ENCODE measurements at places on chromosomes 11 and 22.

DNA sequence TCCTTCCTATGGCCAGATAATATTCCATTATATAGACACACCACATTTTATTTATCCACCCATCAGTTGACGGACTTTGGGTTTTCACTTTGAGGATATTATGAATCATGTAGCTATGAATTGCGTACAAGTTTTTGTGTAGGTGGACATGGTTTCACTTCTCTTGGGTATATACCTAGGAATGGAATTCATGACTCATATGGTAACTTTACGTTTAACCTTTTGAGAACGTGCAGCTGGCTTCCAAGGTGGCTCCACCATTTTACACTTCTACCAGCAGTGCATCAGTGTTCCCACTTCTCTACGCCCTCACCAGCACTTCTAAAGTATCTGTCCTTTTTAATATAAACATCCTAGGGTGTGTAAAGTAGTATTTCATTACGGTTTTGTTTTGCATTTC, 112.0 kb downstream of the PLEKHA7 start:
- DNase-seq = no peak

DNA sequence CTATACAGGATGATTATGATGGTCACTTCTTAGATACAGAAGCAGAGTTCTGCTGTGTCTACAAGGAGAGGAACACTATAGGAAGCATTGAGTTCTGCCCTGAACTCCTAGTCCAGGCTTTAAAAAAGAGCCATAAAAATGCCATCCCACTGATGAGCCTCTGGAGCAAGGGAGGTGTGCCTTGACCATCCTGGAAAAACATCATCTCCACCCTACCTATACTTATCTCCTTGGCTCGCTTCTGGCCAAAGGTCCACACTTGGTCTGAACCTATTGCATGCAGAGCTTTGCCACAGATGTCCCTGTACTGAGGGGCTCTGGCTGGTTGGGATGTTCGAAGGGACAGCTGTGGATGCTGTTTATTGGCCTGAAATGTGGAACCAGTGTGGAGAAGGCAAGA, 4.3 kb upstream of the PEX26 start:
- no peak for DNase-seq

DNA sequence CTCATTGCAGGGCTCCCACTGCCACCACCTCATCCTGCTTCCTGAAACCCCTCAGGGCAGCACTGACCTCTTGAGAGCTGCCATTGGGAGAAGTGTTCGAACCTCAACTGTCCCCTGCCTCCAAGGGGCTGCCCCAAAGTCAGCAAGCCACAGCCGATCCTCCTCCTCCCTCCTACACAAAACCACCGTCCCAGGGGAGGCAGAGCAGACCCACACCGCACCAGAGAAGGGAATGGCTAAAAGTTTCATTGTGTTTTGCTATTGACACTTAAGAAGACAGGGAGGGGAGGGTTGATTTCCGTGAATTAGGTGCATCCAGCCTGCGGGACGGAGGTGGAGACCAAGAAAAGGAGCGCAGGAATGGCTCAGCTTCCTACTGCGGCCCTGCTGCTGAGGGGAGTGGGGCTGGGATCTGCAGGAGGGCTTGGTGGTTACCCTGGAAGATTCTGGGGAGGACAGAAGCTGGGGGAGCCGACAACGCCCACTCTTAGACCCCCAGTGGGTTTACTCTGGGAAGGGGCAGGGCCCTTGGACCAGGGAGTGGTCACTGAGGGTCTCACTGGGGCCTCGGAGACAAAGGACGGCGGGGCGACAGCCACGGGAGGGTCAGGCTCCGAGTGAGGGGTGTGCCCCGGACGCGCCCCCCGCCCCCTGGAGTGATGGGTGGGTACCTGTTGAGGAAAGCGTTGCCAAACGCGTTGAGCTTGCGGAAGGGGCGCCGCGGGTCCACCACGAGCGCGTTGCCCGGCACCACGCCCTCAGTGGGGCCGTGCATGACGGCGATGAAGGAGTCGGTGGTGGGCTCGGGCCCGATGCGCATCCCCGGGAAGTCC, 815 bp downstream of the EHD1 start:
- DNase-seq = no peak

DNA sequence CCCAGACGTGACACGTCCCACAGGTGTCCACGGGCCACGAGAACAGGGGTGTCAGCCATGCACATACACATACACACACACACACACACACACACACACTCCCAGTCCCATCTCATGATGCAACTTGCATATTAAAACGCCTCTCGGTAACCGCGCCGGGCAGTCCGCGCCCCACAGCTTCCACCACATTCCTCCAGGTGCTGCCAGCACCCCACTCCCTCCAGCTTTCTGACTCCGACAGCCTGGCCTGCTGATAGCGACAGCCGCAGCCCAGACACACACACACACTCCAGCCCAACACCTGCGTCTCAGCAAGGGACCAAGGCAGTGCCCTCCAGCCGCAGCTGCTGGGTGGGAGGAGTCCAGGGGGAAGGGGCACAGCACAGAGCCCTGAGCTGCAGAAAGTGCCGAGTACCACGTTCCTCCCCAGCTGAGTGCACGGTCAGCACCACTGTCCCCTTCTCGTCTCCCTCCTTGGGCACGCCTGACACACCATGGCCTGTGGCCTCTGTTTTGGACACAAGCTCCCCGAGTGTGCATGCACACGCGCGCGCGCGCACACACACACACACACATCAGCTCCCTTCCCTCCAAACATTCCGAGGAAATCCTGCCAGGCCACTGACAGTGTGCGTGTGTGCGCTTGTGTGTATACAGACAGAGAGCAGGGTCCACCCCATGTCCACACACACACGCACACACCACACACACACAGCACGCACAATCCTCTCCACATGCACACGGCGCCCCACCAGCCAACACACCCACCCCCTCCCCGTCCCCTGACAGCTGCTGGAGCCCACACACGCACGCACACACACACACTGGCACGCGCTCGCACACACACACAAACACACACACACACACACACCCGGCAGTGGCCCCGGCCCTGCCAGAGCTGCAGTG, 1.2 kb downstream of the ELFN2 start:
- no peak for DNase-seq

DNA sequence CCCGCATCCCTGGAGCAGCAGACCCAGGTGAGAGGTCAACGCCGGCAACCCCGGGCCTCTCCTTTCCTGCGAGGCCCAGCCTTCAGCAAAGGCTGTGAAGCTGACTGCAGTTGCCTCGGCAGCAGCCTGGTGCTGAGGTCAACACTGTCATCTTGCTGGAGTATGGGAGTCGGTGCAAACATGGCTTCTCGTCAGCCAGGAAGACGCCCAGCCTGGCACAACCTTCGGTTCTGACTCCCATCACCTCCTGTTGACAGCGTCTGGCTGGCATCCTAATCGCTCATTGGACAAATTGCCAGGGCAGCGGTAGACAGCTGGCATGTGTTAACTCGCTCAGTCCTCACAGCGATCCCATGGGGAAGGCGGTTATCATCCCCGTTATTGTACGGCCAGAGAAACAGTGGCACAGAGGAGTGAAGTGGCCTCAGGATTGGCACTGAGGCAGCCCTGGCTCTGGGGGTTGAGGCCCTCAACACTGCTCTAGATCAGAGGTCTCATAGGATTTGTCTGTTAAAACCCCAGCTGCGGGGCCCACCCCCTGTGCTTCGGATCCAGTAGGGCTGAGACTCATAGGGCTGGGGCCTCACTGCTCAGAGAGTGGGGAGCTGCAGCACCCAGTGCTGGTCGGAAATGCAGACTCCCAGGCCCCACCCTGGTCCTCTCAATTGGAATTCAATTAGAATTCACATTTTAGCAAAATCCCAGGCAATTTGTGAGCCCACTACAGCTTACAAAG, 39.3 kb upstream of the TP53I11 start:
- no peak for DNase-seq

DNA sequence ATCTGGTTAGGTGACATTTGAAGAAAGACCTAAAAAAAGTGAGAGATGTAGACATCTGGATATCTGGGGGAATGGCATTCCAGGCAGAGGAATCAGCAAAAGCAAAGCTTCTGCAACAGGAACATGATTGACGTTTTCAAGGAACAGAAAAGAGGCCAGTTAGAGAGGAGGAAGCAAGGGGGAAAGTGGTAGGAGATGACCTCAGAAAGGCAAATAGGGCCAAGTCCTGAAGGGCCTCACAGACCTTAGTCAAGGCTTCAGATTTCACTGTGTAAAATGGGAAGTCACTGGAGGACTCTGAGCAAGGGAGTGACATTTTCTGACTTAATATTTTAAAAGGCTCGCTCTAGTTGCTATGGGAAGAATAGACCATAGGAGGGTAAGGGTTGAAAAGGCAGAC, 9.7 kb downstream of the DEUP1 start:
- DNase-seq = no peak
